Frontal cortex (tissue), 4 donors: ENCODE measurements at places on chromosomes 13 and 19. TPM values are rescaled to one million over a fixed set of nuclear protein-coding genes. Genes with fewer than 3 reads are reported as not detected.

COL4A1 gene
- total RNA-seq = 65.2 TPM

ZNF134 gene
- 37.5 TPM for total RNA-seq

CELF5 gene
- 50.1 TPM for total RNA-seq

NTF4 gene
- not detected for total RNA-seq

PLPP2 gene
- total RNA-seq = 2.4 TPM

FCER2 gene
- total RNA-seq = not detected

CALR3 gene
- total RNA-seq = not detected

C19orf67 gene
- total RNA-seq = not detected

ZNF415 gene
- total RNA-seq = 23.6 TPM
